Activated CD4-positive, alpha-beta T cell treated with anti-CD3 and anti-CD28 coated beads, Interleukin-2, Interleukin-6, amounts not matched to agents 100 ng/mL and 50 ng/mL, durations not matched to agents 16 hours and 8 hours (primary cell): ENCODE measurements at places on chromosomes 11 and 22.

DNA sequence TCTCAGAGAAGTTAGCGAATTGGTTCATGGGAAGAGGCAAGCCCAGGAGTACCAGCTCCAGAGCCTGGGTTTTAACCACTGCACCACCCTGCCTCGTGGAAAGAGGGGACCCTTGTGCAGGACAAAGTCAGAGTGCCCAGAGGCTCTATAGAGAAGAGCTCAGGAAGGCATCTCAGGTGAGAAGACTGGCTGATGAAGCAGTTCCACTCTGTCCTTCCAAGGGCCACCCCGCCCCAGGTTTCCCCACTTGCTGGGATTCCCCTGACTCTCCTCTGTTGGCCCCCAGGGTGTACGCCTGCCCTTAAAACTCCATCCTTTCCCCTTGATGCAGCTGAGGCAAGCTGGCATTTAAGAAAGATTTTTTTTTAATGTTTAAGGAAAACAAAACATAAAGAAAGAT is 265.8 kb downstream of the BUD13 start:
- DNase-seq, result no peak

DNA sequence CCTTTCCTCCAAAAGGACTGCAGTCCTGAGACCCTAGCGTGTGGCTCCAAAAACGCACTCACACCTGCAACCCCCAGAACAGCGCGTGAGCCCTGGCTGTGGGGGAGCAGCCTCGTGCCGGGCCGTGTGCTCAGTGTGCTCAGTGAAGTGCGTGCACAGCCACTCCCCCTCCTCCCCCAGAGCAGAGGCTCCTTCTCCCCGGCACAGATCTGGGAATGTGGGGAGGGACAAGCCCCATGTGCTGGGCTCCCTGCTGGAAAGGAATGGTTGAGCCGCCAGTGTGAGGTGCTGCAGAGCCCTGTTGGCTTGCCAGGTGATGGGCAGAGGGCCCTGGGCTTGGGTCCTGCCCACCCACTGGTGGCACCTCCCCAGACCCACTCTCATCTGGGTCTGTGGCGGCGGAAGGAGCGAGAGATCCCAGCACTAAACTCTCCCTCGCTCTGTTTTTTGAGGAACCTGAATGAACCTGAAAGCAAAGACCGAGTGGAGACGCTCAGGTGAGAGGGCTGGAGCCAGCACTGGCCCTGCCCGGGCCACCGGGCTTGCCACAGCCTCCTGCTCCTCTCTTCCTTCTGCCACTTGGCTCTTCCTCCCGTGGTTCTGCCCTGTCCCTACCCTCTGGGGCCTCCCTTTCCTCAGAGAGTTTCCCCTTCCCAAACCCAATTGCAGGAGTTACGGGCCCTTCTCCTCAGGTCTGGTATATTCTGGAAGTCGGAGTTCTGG is 9.0 kb downstream of the RCOR2 start:
- no peak for DNase-seq

- DNase-seq, result no peak
Observed at GRCh38 chr11:10758957-10759356, 7.9 kb downstream of the CTR9 start.

GRCh38 chr22:29994027-29994715 is 86.1 kb upstream of the HORMAD2 start:
- DNase-seq, result no peak

DNA sequence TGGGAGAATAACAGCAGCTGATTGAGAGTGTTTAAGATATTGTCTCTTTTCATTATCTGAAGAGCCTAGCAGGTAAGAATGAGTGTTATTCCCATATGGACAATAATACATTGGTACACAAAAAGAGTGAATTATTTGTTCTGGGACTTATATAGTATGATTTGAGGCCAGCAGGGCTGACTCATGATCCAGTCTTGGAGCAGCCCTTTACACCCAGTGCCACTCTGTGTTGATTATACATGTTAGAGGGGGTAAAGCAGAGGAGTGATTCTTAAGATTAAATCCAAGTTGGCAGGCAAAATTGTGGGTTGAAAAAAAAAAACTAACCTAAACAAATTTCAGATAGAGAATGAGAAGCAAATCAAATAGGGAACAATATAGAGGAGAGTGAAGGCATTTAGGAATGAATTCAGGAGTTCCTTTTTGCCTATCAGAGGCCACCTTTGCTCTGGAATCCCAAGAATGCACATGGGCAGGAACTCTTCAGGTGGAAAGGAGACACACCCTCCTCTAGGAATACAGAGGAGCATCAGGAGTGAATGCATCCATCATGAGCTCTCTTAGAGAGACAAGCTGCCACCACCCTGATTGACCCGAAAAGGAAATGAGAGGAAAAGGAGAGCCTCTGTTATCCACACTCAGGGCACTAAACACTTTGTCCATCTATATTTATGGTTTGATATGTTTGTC is 19.2 kb upstream of the MRGPRX1 start:
- DNase-seq, result no peak

- no peak for DNase-seq
Observed at GRCh38 chr11:79039122-79039521, 401.7 kb downstream of the TENM4 start.

DNA sequence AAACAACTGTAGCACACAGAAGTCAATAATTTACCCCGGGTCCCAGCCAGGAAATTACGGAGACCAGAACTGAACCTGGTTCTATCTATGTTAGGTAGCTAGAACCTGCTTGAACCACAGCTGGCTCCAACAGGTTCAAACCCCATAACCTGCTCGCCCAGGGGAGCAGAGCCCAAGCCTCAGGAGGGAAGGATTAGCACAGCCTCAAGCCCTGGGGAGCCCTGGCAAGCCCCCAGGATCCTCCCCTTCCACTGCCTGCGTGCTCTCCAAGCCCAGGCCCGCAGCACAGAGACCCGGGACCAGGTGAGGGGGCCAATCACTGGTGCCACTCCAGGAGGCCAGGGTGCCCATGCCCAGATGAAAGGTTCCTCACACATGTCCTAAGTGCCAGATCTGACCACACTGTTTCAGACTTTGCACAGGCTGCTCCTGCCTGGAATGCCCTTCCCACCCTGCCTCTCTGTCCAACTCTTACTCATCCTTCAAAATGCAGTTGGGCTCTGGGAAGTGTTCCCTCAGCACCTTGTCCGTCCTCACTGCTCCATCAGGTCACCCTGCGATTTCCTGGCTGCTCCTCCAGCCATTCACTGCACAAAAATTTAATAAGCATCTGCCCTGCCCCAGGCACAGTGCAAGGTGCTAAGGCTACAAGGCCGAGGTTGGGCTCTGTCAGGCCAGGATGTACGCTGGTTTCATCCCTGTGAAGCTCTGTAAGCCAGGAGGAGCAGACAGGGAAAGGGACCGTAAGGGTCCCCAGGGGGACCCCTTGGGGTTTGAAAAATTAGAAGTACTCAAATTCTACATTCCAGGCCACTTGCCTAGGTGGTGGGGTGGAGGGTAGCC is 32.2 kb downstream of the ARRB1 start:
- no peak for DNase-seq

DNA sequence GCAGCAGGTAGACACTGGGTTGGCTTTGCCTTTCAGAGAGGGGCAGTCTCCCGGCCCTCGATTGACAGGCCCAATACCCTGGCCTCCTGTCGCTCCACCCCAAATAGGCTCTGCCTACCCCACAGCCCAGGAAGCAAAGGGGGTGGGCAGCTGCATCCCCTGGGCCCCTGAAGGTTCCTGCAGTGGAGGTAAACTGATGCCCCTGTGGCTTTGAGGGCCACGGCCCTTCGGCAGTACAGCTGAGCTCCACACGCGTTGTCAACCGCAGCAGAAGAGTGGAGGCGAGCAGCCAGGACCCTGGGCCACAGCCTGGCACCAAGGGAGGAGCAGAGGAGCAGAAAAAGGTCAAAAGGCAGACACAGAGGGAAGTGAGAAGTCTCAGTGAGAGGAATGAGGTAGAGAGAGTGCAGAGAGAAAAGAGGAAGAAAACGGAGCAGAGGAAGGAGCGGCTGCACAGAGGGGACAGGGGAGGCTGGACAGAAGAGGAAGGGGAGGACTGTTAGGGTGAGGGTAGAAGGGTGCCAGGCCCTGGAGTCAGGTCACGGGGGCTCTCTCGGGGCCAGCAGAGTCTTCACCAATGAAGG is 64.0 kb downstream of the SLC22A12 start:
- no peak for DNase-seq

DNA sequence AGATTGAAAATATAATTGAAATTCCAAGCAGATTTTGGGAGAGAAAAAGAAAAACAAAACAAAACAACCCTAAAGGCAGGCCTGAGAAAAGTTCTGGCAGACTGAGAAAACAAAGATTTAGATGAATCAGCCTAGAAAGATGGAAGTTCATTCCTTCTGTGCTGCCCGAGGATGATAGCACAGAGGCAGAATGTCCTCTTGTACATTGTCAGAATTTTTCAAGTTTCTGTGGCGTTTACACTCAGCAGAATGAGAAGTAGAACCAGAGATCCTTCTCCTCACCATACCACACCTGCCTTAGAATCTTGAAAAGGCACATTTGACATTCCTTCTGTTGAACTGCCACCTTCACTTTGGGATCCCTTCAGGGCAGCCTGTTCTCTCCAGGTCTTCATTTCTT is 62.5 kb upstream of the IZUMO1R start:
- no peak for DNase-seq

DNA sequence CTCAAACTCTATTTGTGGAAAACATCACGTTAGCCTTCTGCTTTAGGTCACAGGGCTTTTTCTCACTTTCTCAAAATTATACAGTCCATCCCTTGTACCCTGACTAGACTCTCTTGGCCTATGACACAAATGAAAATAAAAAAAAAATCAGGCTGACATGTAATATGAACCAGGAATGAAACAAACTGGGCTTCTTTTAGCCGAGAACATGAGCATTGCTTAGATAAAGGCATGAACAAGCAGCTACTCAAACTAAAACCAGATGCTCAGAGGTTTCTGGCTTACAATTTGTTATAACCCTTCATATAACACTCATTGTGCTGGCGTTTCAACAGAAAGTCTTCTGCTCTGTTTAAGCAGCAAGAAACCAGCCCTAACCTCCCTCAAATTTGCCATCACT is 265.5 kb upstream of the NARS2 start:
- no peak for DNase-seq

DNA sequence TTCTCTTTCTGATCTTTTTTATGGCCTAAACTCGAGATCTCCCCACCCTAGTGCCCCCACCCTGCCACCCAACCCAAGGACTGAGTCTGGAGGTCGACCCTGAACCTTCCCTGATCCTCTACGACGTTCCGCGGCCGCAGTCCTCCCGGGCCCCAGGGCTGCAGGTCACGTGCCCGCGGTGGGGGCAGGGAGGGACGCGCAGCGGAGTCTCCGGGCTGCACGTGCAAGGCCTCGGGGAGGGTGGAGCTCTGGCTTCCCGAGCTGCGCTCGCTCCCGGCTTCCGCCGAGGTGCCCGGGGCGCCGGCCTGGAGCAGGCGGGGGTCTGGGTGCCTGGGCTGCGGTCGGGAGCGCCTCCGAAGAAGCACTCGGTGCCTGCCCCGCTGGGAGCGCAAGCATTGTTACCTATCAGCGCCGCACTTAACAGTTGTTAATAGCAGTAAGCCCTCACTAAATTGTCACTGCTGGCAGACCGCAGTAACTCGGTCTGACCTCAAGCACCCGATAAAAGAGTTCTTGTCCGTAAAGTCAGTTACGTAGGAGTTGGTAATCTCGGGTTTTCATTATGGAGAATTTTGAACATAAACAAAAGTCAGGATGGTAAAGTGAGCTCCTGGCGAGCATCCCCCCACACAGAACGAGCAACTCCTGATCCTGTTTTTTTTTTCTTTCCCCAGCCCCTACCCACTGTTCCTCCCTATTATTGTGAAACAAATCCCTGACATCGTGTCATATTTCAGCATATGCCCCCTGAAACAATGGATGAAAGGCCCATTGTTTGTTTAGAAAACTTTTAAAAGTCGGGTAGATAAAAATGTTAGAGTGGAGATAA is 69.7 kb upstream of the EP300 start:
- peak; percentile 90 for DNase-seq

- DNase-seq, result no peak
Observed at GRCh38 chr11:134398644-134399292, 13.3 kb downstream of the B3GAT1 start.

- DNase-seq, result no peak
Observed at GRCh38 chr11:109073032-109073822, 348.8 kb upstream of the C11orf87 start.

DNA sequence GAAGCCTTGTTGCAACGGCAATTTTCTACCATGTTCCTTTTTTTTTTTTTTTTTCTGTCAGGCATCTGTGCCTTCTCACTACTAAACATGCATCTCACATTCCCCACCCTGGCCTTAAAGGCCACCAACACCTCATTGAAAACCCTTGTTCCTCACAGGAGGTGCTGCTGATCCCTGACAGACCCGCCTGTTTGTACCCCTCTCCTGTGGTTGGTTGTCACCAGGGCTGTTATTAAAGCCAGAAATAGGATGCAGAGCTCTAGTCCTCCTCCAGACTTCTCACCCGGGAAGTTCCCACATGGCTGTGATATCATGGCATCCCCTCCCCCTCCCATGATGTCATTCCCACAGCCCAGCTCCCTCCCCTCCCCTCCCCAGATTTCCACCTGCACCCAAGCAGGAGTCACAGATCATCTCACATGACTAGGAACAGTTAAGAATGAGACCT is 302.8 kb upstream of the NCAM1 start:
- no peak for DNase-seq

- peak; percentile 47 for DNase-seq
Observed at GRCh38 chr11:72553706-72554105, 119.4 kb upstream of the CLPB start.

DNA sequence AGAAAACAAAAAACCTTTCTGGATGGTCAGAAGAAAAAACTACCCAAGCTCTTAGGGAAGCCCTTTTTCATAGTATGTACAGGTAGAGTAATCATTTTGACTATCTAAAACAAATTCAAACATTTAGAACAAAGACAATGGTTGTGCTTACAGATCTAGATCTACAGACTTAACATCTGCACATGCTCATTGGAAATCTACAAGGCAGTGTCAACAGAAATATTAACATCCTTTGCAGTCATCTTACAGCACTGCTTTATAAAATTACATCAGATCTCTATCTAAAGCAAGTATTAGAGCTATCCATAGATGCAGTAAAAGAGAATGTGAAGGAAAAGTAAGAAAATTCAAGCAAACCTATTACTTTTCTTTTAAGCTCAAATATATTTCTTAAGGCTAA is 110.3 kb downstream of the CADM1 start:
- DNase-seq, result no peak

- DNase-seq, result no peak
Observed at GRCh38 chr11:70741085-70741484, 342.8 kb downstream of the CTTN start.

DNA sequence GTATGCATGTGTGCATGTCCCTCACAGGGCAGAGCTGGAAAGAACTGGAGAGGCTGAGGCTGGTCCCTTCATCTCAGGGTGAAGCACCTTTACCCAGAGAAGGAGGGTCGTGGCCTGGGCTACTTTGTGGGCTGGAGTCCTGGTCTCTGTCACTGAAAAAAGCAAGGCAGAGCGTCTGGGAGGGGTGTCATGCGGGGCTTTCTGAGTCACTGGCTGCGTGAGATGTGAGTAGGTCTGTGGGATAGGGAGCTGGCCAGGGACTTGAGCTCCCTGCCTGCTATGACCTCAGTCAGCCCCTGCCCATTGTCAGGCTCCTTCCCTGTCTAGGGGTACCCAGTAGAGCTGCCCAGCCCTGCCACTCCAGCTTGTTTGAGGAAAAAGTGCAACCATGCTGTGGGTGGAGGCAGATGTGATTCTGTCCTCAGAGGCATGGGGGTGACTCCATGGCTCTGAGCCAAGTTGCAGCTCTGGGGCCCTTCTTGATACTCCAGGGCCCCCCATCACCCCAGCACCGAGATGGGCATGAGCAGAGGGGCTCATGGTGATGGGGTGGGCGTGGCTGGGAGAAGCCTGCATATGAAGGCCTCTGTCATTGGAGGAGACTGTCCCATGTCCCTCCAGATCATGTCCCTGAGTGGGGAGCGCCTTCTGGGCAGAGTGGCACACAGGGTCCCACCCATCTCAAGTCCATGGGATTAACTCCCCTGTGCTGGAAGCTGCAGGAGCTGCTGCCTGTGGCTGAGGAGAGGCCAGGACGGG is 27.8 kb downstream of the KCNQ1 start:
- no peak for DNase-seq
